ENCODE measurements at places on chromosomes 12 and 14.

DNA sequence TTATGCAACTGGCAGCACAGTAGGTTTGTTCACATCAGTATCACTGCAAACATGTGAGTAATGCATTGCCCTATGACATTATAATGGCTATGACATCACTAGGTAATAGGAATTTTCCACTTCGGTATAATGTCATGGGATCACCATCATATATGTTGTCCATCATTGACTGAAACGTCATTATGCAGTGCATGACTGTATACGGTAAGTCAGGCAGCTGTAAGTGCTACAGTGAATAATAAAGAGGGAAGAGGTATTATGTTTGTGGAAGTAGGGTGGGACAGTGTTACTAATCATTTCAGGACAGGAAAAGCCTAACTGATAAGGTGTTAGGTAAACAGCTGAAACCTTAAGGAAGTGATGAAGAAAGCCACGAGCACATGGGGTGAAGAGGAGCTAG is 68.1 kb downstream of the ANO4 start:
- H3K4me3 ChIP-seq = no peak overlapping the region
- no peaks in the 10 kb centered on the region for H3K4me1 ChIP-seq
- no peaks in the 10 kb centered on the region for H3K27me3 ChIP-seq
- no peak for DNase-seq

DNA sequence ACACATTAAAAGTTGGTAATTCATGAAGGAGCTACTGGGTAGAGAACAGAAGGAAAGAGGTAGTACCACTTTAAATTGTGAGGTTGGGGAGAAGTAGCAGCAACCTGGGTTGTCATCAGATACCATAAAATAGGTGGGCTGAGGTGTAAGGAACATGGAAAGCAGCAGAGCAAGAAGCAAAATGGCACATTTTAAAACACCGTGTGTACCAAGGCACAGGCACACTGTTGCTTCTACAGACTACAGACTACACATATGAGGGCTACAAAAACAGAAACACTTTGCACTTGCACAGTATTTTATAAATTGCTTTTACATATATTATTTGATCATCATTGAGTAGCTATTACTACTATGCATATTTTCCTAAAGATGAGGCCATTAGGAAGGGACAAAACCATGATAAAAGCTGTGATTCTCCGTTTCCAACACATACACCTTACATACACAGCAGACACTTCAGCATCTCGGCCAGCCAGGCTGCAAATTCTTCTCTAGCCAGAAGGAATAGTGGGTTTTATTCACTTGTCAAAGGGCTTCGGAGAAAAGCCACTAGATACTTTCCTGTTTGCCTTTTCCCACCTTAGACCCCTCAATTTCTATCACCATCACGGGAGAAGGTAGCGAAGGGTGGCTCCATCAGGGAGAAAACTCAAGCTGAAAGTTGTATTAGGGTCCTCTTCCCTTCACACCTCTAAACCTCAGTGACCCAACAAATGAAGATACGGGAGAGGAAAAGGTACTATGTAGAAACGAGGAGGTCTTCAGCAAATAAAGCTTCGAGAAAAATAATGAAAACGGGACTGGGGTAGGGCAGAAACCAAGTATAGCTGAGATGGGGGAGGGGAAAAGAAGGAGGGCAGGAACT is 1.6 kb downstream of the PYM1 start:
- DNase-seq = no peak
- no peaks in the 10 kb centered on the region for H3K27me3 ChIP-seq
- H3K27ac ChIP-seq = peak overlapping the region; percentile 99
- H3K36me3 ChIP-seq = no peaks in the 10 kb centered on the region
- peak overlapping the region; percentile 95 for H3K4me3 ChIP-seq
- H3K4me1 ChIP-seq = peaks cover 4% of the 10 kb centered on the region

DNA sequence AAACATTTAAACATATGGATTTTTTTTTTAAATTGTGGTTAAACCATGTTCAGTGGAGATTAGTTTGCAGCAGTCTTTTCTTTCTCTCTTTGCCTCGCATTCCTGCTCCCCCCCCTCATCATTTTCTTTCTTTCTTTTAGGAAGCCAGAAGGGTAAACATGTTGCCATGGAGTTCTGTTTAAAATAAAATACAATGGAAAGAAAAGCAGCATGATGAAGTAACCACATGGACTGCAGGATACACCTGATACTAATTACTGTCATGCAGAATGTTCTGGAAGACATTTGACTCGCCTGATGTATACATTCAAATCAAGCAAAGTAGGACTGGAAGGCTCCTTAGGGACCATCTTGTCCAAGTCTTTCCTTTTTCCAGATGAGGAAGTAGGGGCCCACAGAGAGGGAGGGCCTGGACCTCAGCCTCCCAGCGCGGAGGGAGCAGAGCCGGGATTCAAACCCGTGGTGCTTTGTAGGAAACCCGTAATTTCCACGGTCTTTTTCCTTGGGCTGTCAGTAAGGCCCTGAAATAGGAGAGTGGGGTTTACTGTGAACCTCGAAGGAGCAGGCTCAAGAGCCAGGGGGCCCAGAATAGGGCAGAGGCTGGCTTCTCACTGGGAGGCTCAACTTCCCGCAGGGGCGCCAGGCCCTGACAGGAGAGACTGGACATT is 2.4 kb upstream of the MEG3 start:
- no peak for DNase-seq
- no peaks in the 10 kb centered on the region for H3K4me1 ChIP-seq
- H3K27ac ChIP-seq = no peak overlapping the region
- no peak overlapping the region for H3K4me3 ChIP-seq
- H3K27me3 ChIP-seq = no peaks in the 10 kb centered on the region

DNA sequence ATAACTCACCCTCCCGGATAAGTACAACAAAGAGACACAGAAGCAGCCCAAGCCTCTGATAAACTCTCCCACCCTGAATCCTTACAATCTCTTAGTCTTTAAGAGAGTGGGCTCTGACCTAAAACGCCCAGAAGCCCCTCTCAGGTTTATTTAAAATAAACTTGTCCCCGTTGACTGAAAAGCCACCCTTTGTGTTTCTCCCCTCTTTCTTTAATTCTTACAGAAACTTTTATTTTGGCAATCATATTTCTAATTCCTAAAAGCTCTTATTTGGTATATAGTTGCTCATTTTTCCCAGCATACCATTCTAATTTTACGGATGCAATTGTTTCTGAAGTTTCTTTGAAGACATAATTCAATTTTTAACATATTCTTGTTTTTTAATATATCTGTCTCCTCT is 222.1 kb upstream of the PLXNC1 start:
- DNase-seq = no peak
- no peaks in the 10 kb centered on the region for H3K36me3 ChIP-seq
- no peaks in the 10 kb centered on the region for H3K4me1 ChIP-seq
- no peak overlapping the region for H3K4me3 ChIP-seq

DNA sequence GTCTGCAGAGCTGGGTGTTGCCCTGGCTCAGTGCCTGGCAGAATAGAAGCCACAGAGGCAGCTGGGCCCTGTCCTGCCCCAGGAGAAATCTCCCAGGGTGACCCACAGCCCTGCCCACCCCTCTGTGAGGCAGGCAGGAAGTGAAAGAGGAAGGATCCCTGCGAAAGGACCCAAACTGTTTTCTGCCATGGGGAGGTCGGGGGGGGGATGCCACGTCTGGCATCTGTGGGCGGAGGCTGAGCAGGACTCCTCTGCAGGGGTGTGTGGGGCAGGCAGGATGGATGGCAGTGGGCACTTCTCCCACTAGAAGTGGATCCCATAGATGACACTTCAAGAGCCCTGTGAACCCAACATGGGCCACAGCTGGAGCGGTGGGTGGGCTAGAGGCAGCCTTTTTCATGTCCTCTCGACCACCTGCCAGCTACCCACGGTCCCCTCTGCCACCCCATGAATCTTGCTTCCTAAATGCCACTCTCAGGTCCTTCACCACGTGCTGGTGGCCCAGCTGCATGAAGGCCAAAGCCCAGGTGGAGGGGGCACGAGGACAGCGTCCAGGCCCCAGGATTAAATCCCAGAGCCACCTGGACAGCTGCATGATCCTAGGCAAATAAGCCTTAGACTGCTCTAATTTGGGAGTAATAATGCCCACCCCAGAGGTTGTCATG is 3.6 kb downstream of the PAPLN start:
- DNase-seq = peak; percentile 38
- H3K27ac ChIP-seq = no peak overlapping the region
- no peak overlapping the region for H3K4me3 ChIP-seq
- H3K27me3 ChIP-seq = no peaks in the 10 kb centered on the region

- H3K36me3 ChIP-seq = no peaks in the 10 kb centered on the region
- peak overlapping the region; percentile 10 for H3K4me3 ChIP-seq
- no peaks in the 10 kb centered on the region for H3K4me1 ChIP-seq
- peak; percentile 46 for DNase-seq
Measured at GRCh38 chr14:50321009-50321660, 9.0 kb downstream of the DMAC2L start.

DNA sequence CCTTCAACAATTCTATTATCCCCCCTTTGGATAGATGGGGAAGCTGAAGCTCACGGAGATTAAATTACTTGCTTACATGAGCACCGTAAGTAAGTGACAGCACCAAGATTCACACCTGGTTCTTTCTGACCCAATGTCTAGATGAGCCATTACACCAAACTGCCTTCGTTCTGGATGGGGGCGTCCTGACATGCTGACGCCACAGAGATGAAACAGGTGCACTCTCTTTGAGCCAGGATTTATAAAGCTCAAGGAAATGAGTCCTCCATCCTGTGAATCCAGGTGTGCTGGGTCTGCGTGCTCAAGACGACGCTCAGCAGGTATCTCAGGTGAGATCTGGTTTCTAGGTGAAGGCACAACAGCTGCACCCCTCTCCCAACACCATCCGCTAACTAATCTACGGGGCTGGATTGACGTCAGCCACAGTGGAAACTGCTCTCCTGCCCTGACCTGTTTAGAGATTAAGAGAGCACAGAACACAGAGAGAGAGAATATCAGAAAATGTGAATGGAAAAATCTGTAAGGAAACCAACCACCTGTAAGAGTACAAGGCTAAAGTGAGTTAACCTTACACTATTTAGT is 61.6 kb downstream of the KSR2 start:
- H3K27ac ChIP-seq = no peak overlapping the region
- H3K36me3 ChIP-seq = no peaks in the 10 kb centered on the region
- DNase-seq = no peak

GRCh38 chr14:21109377-21110138 is 8.7 kb downstream of the TMEM253 start:
- no peaks in the 10 kb centered on the region for H3K36me3 ChIP-seq
- H3K27me3 ChIP-seq = no peaks in the 10 kb centered on the region
- H3K4me3 ChIP-seq = no peak overlapping the region

All from breast epithelium (tissue), 4 donors.